NCI-H187 treated with DMSO at 0.1 percent for 48 hours (cell line): ENCODE measurements at places on chromosomes 13 and 19.

- no peak for DNase-seq
These were observed 127.7 kb downstream of the FRY start for GRCh38 chr13:32159137-32159869.

DNA sequence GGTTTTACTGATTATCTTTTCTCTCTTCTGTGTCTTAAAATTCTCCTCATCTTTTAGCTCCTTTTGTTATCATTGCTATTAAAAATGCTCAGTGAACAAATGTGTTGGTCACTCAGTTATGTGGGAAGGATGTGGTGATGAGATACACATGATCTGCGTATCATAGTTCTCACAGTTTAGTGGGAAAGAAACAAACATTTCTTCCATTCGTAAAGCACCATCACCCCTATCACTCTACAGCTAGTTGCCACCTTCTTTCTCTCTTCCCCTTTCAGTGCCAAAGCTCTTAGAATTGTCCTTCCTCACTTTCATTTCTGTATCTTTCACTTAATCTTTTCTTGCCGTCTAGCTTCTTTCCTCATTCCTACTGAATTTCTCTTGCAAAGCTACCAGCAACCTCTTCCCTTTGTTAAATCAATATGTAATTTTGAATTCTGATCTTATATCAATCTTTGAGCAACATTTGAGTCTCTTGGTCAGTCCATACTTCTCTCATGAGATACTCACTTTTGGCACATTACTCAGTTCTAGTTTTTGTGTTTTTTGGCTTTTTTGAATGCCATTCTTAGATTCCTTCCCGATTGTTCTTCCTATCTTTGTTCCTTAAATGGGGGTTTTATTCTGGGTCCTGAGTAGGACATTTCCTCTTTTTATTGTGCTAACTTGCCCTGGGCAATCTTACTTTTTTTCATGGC, 122.3 kb downstream of the PCCA start:
- no peak for DNase-seq

GRCh38 chr19:50333737-50334617, 4.8 kb upstream of the KCNC3 start:
- DNase-seq = no peak

DNA sequence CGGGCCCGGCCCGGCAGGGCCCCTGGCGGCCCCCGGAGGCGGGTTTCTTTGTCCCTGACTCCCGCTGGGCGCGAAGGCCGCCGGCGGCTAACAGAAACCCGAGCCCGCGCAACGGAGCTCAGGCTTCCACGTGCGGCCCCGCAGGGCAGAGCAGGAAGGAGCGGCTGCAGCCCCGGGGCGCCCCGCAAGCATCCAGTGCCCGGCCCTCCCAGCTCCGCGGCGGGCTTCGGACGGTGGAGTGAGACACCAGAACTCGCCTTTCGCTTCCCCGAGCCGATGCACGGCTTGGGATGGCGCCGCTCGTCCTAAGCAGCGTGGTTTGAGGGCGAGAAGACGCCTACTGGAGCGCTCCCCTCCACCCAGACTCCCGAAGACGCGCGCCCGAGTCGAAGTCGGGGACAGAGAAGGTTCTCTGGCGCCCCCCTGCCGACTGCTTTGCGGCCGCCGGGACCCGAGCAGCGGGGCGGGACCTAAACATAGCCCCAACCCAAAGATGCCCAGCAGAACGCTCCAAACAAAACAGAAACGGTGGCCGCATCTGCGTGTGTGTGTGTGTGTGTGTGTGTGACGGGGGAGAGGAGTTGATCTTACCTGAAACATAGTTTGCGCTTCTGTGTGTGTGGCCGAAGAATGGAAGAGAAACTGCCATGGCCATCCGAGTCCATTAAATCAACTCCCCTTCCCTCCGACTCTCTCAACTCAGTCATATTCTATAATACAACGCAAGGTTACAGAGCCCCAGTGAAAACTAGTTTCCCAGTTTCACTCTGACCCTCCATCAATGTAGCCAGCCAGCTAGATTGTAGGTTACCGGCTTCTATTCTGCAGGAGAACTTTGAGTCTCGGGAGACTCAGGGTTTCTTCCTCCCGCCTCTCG, 629 bp upstream of the FGF9 start:
- no peak for DNase-seq

DNA sequence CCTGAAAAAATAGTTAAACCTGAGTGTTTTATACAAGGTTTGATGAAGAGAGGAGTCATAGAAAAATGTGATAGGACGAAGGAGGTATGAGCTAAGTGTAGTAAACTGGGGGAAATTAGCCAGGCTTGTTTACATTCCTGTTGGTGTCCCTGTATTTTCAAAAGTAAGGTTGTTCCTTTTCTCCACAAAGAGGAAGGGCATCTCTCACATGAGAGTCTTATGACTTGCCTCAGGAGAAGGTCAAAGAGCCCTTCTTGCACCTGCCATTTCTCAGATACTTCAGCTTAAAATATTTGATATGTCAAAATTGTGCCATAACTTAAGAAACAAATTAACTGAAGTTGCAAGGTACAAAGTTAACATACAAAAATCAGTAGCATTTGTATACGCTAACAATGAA, 3.6 kb upstream of the N4BP2L2 start:
- no peak for DNase-seq
